Activated CD4-positive, alpha-beta T cell treated with anti-CD3 and anti-CD28 coated beads, Interleukin-2, amount 50 U/mL, for 48 hours (primary cell): ENCODE measurements at places on chromosomes 11 and 22.

DNA sequence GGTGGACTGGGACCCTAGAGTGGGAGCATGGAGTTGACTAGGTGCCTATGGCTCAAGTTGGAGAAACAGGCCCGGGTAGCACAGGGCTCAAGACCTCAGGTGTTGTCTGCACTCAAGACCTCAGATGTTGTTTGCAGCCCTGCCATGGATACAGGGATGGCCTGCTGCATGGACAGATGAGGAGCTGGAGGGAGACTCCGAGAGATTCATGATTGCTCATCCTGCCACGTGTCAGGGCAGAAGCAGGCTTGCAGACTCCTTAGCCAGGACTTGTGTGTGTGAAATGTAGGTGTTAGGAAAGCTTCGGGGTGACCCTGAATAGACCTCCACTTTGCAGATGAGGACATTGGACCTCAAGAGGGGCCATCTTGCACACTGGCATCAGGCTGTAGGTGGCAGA is 921 bp downstream of the CCDC116 start:
- DNase-seq, result no peak

DNA sequence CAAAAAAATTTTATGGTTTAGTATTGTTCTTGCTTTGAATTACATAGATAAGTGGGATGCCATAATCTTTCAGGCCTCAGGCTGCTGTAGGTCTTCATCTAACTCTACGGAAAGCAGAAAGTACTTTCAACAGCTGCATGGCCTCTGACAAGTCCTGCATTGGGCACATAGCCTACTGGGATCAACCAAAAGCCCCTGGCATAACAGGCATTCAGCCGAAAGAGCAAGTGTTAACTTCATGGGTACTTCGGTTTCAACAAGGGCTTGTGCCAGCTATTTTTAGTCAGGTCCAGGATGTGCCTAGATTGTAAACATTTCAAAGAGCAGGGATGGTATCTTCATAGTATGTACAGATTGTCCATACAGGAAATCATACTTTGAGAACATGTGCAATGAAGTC is 3.1 kb downstream of the SLN start:
- no peak for DNase-seq

DNA sequence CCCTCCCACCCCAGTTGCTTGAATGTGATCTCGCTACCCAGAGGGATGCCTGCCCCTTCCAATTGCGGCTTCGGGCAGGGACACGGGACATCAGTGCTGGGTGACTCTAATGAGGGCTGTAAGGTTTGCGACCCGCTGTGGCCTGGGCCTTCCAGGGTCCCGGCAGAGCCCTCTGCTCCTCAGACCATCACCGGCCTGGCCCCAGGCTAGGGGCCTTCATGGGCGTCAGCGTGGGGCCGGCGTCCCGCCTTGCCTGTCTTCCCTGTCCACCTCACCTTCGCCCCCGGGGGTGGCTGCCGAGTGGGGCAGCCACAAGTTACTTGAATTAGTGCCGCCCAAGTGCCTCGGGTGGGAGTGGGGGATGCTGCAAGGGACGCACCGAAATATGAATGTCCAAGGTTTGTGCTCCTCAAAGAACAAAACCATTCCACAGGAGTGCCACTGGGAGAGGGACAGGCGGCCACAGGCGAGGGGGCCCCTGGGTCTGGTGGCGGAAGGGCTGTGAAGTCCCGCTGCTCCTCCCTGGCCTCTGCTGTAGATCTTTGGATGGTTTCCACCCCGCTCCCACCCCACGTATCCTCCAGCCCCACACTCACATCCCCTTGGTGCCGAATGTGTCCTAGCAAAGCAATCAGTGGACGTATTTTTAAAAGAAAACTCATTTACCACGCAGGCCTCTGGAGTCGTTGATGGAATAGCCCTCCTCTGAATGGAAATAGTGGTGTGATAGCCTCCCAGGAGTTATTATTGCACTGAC is 317.1 kb downstream of the NTM start:
- no peak for DNase-seq

- DNase-seq, result peak; percentile 76
These were observed 43.7 kb downstream of the MED15 start for GRCh38 chr22:20550851-20551744.

DNA sequence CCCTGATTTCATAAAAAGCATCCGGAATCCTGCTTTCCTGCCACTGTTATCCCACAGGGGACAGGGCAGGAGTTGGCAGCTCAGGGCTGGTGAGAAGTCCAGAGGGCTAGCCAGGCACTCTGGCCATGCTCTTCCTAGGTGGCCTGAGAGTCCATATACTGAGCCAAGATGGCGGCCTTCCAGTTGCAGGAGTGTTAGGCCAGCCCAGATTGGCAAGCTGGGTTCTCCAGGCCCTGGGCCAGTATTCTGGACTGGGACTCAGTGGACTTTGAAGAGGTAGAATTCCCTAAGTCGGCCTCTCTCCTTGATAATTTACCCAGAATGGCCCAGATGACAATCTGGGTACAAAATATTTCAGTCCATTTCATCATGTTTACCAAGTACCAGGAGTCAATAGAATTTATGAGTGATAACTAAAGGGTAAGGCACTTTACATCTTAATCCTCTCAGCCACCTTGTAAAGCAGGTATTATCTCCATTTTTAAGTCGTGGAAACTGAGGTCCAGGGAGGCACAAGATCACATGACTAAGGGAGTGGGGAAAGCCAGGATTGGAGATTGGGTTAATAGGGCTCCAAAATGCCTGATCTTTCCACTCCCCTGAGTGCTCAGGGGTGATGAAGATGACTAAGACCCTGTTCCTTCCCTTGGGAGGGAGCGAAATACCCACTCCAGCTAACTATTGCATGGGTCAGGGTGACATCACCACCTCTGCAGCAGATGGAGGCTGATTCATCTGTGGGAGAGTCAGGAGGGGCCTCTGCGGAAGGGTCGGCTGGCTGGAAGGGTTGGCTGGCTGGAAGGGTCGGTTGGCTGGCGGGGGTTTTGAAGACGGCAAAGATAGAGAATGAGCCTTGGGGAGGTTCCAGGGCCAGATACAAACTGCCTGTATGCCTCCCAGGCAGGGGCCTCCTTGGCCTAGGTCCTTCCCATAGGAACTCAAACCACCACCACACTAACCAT is 1.2 kb upstream of the MICALL1 start:
- peak; percentile 16 for DNase-seq

- peak; percentile 76 for DNase-seq
These were observed 2.1 kb upstream of the MTFP1 start for GRCh38 chr22:30423301-30423958.

- DNase-seq, result no peak
These were observed at the start of gene MS4A2 for GRCh38 chr11:60088364-60088763. MS4A2 (plus strand) TSS chr11:60088664; CDS start chr11:60088766, 102 bp downstream.

DNA sequence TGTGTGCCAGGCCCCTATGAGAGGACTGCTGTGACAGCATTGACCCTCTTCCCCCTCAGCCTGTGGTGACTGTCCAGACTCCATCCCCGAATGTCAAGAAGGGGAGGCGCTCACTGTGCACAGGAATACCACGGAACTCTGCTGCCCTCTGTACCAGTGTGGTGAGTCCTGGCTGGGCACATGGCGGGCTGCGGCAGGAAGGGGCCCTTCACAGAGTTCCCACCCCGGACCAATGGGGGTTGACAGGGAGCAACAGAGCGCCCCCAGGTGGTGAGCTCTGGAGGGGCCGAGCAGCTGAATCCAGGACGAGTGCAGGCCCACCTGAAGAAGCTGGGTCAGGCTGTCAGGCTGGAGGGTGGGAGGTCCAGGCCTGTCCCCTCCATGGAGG is 83.8 kb upstream of the MYOD1 start:
- DNase-seq, result no peak

DNA sequence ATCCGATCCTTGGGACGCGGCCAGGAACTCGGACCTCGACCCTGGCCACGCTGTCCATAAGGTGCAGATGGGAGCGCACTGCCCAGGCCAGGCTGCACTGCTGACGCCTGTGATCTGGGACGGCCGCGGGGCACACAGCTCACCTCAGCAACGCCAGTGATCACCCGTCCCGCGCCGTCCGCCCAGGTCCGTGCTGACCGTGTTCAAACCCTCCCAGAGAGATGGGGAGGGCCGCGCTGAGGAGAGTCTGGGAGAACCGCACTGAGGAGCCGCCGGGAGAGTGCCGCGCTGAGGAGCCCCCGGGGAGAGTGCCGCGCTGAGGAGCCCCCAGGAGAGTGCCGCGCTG is 636 bp downstream of the KCNQ1OT1 start:
- DNase-seq, result peak; percentile 20

- DNase-seq, result no peak
These were observed 29.8 kb downstream of the ADAMTS15 start for GRCh38 chr11:130478204-130478701.

- DNase-seq, result no peak
These were observed 48.5 kb upstream of the DDI1 start for GRCh38 chr11:103987629-103988594.
